ENCODE measurements at places on chromosomes 1 and 21. TPM values are rescaled to one million over a fixed set of nuclear protein-coding genes. Genes with fewer than 3 reads are reported as not detected.

The ATP1A4 gene
- not detected for total RNA-seq

The PARS2 gene
- total RNA-seq, result 2.6 TPM

The C1orf159 gene
- 15.4 TPM for total RNA-seq

- H3K36me3 ChIP-seq, result no peaks in the 10 kb centered on the region
- H3K4me3 ChIP-seq, result no peak overlapping the region
- peaks cover 6% of the 10 kb centered on the region for H3K4me1 ChIP-seq
- no peak overlapping the region for H3K27ac ChIP-seq
- peak; percentile 61 for DNase-seq
Measured at GRCh38 chr1:157090196-157090647, 9.4 kb downstream of the ETV3L start.
